ENCODE measurements at places on chromosomes 11 and 22.

- no peak for DNase-seq
These were observed 37.2 kb downstream of the TMEM123 start for GRCh38 chr11:102415304-102415916.

DNA sequence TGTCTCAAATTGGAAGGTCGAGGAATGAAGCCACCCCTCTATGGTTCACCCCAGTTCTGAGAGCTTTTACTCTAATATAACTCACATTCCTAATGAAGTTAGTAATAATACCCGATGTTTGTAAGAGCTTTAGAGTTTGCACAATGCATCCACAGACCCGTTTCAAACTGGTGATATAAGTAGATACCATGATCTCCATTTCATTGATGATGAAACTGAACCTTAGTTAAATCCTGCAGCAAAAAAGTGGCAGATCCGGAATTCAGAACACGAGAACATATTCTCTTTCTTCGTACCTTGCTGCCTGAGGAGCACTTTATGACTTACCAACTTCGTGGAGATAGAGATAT is 757 bp upstream of the RBFOX2 start:
- DNase-seq, result no peak

DNA sequence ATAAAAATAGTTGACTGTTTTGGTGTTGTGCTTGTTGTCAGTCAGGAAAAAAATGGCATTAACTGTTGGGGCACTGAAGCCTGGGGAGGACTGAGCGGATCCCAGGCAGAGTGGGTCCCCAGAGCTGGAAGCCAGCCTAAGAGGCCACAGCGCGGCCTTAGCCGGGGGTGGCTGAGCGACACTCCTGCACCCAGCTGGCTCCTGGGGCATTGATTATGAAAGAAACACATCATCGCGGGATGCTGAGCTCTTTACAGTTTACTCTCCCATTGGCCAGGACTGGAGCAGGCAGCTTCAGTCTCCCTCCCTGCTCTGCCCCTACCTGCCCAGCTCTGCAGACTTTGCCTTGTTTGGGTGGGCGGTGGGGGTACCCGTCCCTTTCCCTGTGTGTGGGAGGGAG is 121.5 kb downstream of the ST3GAL4 start:
- no peak for DNase-seq

DNA sequence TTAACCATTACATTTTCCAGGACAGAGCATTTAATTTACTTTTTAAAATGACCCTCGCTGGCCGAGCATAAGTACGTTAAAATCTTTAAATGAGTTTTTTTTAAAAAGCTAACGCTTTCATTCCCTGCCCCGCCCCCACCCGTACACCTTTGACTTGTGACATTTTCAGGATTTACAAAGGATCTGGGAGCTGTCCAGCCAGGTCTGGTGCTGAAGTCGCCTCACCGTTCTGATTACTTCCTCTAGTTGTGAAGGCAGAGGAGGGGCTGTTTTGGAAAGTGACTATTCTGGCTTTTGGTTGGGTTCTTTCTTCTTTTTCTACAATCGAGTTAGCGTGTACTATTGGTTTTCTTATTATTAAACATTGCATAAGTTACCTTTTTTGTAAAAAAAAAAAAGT is 2.9 kb downstream of the C11orf87 start:
- DNase-seq, result no peak

- no peak for DNase-seq
These were observed 333.6 kb upstream of the NCAM1 start for GRCh38 chr11:112627588-112628045.

DNA sequence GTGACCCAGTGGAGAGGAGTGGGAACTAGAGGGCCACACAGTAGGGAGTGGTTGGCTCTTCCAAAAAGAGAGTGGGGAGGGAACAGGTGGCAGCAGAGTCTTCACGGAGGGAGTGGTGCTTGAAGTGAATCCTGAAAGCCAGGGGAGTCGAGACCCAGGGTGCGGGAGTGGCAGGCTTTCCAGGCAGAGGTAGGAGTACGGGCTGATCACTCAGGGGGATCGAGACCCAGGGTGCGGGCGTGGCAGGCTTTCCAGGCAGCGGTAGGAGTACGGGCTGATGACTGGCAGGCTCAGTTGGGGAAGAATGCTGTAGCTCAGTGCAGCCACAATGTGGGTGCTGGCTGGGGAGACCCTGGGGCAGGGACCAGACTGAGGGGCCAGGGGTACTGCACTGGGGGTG is 148.2 kb downstream of the TBC1D22A start:
- DNase-seq, result no peak

DNA sequence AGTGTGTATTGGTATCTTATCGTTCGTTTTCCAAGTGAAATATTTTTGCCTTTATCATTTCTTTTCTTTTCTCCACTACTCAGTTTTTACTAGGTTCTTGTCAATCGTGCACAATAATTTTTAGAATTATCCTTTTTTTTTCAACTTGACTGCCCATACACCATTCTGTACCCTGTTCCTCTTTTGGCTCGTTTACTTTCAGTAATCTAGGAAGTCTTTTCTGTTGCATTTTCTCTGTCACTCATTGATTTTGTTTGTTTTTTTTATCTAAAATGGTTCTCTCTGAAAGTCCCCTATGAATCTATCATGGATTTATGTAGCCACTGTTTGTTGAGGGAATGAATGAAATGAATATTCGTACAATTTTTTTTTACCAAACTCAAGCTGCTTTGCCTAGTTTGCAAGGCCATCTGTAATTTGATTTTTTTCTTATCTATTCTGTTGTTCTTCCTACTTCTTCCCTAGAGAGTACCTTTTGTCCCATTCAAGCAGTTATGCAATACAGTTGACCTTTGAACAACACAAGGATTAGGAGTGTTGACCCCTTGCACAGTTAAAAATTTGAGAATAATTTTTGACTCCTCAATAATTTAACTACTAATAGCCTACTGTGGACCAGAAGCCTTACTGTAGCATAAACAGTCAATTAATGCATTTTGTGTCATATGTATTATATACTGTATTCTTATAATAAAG is 166.3 kb downstream of the TMEM135 start:
- DNase-seq, result no peak

DNA sequence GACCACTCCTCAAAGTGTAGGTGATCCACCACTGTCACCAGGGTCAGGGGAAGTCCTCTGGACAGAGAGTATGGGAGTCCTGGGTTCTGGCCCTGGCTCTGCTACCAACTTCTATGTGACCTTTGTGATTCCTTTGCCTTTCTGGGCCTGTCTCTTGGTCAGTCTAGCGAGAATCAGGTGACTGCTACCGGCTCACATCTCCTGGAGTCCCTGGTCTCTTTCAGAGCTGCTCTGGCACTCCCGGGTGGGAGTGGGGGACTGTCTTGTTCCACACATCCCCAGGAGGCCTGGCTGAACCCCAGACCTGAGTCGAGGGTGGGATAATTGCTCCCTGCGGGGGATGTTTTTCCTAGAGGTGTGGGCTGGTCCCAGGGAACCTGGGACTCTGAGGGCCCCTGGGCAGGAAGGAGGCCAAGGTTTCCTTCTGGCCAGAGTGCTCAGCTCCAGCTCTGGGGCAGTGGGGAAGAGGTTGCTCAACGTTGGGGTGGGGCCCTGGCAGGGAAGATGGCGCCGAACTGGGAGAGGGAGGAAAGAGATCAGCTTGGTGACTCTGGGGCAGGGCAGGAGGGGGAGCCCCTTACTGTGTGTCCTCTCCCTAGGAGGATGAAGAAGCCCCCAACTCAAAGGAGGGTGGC is 2.1 kb downstream of the SOX10 start:
- no peak for DNase-seq

GRCh38 chr11:35791088-35791958 is 128.7 kb downstream of the TRIM44 start:
- no peak for DNase-seq

DNA sequence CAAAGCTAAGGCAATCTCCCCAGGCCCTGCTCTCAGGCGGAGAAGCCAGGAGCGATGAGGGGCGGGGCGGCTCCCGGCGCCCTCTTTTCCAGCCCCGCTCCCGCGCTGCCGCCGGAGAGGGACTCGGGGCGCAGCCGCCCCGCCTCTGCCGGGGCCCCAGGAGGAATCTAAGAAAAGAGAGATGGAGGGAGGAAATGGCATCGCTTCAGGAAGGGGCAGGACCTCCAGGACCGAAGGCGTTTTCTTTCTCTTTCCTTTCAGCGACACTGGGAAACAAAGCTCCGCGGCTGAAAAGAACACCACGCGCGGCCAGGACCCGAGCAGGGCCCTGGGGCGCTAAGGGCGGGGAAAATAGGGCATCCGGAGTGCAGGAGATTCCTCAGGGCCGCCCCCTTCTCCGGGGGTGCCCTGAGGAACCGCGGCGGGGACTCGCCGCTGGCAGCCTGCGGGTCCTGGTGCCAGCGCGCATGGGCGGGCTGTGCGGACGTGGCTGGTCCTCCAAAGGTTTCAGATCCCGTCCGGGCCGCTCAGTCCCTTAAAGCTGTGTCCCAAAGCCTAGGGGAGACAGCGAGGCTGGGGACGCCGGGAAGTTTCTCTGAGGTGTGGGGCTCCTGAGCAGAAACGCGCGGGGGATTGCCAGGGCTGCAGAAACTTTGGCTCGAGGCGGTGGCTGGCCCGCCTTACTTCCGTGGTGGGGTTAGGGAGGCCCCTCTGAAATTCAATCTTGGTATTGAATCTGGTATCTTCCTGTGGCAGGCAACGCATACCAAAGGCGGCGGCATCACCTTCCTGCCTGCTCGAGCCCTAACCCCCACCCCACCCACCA is 2.8 kb upstream of the BSX start:
- DNase-seq, result no peak

GRCh38 chr22:17964156-17964555 is 60.2 kb downstream of the MICAL3 start:
- DNase-seq, result no peak

GRCh38 chr11:70557742-70558485 is 159.6 kb downstream of the CTTN start:
- no peak for DNase-seq

DNA sequence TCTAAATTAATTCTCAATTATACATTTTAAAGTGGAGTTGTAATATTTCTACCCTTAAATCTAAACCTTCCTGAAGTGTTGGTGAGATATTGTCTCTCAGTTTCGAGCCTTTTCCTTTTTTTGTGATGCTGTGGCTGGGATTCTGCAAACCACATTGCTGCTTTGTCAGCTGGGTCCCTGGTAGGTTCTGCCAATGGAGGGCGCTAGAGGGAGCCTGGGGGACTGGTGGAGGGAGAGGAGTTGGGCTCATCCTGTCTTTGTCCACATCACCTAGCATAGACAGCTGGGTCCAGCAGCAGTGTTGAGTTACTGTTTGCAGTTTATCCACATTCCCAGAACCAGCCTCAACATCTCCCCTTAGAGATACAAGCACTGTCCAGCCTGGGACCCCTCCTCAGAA is 41.0 kb downstream of the TRAF6 start:
- no peak for DNase-seq

DNA sequence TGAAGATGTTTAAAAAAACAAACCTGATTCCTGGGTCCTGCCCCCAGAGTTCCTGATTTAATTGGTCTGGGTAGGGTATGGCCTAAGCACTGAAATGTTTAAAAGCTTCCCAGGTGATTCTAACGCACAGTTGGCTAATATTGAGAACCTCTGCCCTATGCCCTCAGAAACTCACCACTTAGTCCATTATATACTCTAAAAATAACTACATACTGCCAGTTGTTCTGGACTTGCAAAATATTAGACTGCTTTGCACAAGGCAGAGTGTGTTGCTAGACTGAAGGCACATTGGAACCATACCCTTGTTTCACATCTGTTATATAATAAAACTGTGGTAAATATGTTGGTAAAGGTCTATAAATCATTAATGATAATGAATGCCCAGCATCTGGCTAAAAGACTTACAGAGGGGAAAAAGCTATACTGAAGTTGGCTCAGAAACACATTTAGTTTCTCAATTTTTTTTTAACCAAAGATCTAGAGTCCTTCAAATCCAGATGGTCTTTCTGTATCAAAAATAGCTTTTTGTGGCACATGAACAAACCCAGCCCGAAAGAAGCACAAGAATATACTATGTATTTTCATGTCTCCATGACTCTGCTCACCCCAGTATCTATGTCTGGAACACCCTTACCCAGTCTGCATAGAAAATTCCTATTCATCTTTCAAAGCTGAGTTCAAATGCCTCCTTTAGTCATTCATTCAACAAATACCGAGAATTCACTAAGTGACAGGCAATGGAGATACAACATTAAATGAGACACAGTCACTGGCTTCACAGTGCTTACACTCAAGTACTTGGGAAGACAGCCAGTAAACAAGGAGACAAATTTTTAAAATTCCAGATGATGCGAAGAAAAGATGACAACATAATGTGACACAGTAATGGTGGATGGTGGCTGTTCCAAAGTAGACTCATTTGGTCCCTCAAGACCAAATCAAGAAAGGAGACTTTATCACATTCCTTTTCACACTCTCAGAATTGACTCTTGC is 44.1 kb downstream of the RBFOX2 start:
- DNase-seq, result no peak

DNA sequence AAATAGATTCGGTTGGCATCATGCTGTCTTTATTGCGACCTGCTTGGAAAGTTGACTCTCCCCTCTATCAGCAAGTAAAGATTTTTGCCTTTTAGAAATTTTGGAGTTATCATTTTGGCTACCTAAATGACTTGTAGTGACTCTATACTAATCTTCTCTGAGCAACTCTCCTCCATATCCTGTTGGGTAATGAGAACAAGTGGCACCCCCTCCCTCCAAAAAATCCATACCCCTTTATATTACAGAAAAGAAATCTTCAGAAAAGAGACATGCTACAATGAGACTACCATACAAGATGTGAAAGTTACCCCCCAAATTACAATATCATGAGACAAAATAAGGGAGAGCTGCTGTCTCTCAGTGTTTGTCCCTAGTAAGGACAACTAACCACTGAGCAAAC is 1.2 kb downstream of the JAML start:
- DNase-seq, result no peak

- DNase-seq, result no peak
These were observed 20.7 kb downstream of the TNKS1BP1 start for GRCh38 chr11:57303990-57304579.

DNA sequence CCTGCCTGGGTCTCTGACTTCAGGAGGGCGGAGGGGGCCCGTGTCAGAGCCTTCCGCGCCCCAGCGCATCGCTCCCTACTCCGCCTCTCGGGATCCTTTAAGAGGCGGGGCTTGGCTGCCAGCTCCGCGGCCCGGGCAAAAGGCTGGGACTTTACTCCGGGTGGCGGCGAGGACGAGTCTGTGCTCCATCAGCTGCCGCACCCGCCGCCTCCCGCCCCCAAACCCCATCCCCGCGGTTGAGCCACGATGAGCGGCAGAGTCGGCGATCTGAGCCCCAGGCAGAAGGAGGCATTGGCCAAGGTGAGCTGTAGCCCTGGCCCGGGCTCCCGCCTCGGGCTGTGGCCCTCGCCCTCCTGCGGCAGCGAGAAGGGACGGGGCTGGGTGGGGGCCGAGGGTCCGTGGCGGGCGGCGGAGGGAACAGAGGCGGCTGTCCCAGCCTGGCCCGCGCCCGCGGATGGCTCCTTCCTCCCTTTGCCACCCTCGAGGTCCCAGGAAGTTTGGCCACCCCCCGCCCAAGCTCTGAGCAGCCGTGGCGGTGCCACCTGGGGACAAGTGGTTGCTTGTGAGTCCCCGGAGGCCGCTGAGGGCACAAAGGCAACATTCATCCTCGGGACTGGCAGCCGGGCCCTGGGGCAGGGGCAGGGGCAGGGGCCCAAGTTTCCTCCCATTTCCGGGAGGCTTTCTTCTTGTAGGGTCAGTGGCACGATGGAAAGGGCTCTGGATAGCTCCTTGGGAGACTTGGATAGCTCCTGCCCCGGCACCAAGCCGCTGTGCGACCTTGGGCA is at the start of gene SEC14L2:
Gene SEC14L2 (plus strand): TSS at position 148 of the 785 bp plus-strand sequence. CDS start 99 bp downstream, at position 247.
- DNase-seq, result peak; percentile 51

Measured in amygdala (tissue), 56 donors.